NCI-H1048 (cell line): ENCODE measurements at places on chromosomes 16 and 17.

DNA sequence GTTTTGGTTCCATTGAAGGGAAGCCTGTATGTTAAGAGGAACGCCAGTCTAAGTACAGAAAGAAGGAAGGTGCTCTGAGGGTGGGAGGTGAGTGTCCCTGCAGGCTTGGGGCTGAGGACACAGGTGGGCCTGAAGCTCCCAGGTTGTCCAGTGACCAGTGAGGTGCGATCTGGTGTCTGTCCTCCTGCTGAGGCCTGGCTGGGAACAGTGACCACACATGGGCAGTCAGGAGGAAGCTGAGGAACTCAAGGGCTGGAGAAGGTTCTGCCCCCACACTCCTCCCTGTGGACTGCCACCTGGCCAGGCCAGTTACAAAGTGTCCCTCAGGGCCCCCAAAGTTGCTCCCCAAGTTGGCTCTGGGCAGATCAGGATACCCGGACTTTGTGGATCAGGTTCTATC, 102.1 kb downstream of the N4BP1 start:
- DNase-seq: no peak

DNA sequence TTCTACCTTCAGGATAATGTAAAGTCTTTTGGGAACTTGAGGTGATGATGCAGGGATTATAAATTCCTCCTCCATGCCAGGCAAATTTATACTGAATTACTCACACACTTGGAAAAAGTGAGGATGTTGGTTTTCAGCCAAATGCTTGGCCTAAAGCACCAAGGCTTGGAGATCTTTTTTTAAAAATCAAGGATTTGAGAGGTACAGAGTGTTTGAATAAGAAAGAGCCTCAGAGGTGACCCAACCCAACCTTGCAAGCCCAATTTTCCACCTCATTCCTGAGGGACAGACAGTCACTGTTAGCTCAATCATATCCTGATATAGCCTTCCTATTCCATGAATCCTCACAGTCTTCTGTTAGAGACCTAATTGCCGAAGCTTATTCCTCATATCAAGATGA, 14.0 kb downstream of the GRIN2A start:
- DNase-seq: no peak

DNA sequence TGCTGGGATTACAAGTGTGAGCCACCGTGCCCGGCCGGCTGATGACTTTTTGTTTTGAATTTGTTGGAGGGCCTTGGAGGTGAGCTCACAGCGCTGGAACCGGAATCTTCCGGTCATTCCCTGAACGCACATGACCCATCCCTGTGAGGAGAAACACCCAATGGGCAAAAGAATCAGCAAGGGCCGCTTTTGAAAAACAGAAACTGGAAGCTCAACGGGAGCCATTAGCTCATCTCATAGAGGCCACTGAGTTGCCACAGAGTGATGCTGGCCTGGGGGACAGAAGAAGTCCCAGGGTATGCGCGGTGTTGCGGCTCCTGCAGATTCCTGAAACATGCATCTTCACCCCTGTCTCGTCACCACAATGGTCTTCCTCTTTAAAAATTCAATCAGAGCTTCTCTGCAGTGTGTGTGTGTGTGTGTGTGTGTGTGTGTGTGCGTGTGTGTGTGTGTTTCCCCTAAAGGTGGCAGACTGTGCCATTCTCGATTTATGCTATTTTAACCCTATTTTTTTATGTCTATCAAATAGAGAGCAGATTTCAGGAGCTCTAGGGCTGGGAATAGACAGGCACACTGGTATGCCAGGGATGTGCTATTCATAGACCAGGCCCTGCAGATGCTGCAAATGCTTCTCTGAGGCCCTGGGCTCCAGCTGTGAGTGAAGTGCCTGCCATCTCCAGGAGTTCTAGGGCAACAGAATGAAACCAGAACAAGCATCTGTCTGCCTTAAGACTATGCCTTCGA, 68.3 kb downstream of the MARCHF10 start:
- no peak for DNase-seq

GRCh38 chr17:56543280-56543679, 50.2 kb upstream of the NOG start:
- no peak for DNase-seq

GRCh38 chr16:29993903-29994599, 1.4 kb downstream of the HIRIP3 start:
- DNase-seq: no peak

GRCh38 chr17:2758870-2759269, 9.4 kb upstream of the CCDC92B start:
- DNase-seq: no peak

GRCh38 chr16:12157517-12158093, 181.1 kb downstream of the SNX29 start:
- DNase-seq: no peak

DNA sequence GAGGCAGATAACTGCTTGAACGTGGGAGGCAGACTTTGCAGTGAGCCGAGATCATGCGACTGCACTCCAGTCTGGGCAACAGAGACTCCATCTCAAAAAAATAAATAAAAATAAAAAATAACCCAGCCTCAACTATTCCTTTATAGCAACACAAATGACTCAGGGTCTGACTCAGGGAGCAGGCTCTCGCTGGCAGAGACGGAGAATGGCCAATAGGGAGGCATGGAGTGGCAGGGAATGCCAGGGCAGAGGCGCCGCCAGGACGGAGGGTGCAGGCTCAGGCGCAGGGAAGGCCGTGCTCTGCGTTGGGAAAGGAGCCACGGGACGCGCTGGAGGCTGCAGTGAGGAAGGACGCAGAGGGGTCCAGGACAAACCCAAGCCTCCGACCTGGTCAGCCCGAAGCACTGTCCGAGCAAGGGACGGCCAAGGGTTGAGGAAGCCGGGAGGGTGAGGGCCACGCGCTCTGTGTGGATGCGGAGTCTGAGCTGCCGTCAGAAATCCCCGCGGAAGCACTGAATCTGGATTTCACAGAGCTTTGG, 40.3 kb downstream of the PKD1 start:
- no peak for DNase-seq

GRCh38 chr17:8143581-8144400, 8.4 kb downstream of the PER1 start:
- no peak for DNase-seq

- no peak for DNase-seq
These were observed 25.3 kb downstream of the CMIP start for GRCh38 chr16:81469710-81470535.

DNA sequence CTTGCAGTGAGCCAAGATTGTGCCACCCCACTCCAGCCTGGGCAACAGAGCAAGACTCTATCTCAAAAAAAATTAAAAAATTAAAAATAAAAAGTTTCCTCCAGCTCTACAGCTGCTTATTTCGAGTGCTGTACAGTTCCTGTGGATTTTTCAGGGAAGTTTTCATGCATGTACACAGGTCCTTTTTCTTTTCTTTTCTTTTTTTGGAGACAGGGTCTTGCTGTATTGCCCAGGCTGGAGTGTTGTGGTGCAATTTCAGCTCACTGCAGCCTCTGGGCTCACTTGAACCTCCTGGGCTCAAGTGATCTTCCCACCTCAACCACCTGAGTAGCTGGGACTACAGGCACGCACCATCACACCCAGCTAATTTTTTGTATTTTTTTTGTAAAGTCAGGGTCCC, 15.9 kb downstream of the EEF2K start:
- no peak for DNase-seq

DNA sequence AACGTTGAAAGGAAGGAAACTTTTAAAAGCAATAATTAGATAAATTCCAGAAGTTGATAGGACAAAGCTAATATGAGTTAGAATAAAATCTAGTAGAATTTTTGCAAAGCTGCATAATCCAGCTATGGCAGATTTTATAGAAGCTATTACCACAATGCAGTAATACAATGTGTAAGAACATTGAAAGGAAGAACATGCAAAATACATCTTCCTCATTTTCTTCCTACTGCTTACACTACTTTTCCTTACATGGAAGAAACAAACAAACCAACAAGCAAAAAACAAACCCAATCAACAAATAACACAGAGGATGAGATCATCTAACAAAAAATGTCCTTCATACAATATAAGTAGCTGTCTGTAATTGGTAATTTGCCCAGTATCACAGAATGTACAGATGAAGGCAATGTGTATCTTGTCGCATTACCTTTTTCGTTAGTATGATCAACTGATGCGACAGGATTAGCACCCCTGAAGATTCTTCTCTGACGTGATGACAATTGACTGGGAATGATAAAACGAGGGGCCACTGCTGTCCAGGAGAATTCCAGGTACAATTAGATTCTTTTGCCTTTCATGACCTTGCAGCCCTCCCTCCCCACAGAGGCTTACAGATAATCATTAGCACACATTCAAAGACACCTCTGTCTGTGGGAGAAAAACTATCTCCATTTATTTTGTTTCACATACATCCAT, 21.2 kb upstream of the LRRC37A start:
- no peak for DNase-seq

DNA sequence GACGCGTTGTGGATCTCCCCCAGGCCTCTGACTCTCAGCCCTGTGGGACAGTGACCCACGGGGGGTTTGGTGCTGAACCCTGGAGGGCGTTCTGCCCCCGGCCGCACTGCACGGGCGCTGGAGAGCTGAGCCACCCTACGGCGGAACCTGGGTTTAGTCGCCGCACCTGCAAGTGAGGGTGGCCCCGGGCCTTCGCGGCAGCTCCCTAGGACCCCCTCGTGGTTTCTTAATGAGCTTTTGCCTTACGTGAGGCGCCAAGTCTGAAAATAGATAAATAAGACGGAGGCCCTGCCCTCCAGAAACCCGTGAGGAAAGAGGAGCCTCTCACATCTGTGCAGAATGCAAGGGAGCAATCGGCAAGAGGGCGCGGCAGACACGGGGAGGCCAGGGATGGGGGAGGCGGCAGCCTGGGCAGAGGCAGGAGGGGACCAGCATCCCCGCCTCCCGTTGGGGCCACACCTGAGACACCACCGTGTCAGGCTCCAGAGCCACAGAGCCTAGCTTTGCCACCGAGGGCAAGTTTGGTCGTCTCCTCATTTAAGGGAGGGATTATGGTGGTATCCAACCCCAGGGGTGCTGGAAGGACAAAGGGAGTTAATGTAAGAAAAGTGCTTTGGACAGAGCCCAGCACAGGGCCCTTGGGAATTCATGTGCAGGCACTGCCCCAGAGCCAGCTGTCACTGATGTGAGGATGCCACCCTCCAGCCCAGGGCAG, 153.2 kb upstream of the CHMP6 start:
- no peak for DNase-seq

DNA sequence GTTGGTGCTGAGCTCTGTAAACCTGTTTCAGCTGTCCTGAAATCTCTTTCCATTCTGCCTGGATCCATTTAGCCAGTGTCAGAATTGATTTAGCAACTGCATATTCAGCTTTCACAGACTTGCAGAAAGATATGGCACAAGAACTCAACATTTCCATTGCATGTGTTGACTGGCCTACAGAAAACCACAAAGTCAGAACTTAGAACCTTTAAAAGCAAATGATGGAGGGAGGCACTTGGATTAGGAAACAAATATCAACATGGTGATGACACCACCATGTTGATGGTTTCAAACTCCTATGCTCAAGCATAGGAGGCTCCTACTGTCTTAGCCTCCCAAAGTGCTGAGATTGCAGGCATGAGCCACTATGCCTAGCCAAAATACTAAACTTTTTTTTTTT, 52.3 kb upstream of the ARL6IP1 start:
- no peak for DNase-seq

- DNase-seq: no peak
These were observed 750 bp downstream of the ZFHX3 start for GRCh38 chr16:73047221-73047535.

DNA sequence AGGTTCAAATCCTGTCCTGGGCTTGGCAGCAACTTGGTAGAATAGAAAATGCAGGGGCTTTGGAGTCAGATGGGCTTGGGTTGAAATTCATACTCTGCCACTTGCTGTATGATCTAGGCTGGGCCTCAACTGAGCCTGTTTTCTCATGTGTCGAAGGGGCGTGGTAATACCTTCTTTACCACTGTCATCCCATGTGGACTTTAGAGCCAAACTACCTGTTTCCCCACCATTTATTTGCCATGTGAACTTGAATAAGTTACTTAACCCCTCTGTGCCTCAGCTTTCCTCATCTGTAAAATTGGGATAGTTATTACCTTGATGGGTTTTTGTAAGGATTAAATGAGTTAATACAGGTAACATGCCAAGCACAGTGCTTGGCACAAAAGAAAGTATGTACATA, 106.0 kb downstream of the COPRS start:
- DNase-seq: no peak

- no peak for DNase-seq
These were observed 69.9 kb upstream of the CDH5 start for GRCh38 chr16:66296591-66296990.

DNA sequence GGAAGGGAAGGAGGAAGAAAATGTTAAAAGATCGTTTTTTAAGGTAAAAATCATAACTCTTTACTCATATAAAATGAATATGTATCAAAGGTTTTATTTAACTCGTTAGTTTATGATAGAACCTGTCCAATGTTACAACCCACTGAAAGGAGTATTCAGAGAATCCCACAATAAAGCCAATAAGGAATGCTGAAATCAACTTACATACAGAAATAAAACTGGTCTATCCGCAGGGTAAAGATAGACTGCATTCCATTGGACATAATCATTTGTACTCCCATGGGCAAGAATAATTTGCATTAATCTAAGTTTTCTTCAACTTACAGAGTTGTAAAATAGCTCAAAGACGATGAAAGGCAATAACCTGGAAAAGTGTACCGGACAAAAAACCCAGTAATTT, 17.9 kb upstream of the BEAN1 start:
- DNase-seq: no peak

- no peak for DNase-seq
These were observed 477 bp downstream of the NTAN1 start for GRCh38 chr16:15055141-15056053.

DNA sequence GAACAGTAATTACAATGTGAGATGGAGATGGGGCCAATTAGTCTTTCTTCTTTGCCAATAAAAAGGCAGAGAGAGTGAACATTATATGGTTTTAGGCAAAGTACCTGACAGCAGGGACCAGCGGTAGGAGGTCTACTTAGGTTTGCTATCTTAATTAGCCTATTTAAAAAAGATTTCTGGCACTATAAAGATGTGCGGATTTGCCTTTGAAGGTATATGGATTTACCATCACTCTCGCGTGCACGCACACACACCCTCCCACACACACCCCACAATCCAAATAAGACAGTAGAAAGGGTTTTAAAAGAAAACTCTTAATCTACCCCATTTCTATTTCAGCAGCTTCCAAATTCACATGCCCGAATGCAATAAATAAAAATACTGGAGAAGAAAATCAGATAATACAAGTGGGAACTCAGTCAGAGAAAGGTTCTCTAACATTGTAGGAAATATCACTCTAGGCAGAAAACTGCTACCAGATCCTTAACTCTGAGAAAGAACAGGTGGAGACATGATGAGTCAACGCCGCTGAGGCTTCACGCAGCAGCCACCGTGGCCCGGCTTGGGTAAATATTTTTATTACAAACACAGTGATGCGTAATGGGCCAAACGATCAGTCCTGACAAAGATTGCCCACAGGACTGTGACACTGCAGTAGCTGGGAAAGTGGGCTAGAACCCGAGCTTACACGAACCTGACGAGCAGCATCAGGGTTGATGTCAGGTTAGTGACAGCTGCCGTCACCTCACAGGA, 66.6 kb upstream of the AXIN2 start:
- no peak for DNase-seq

DNA sequence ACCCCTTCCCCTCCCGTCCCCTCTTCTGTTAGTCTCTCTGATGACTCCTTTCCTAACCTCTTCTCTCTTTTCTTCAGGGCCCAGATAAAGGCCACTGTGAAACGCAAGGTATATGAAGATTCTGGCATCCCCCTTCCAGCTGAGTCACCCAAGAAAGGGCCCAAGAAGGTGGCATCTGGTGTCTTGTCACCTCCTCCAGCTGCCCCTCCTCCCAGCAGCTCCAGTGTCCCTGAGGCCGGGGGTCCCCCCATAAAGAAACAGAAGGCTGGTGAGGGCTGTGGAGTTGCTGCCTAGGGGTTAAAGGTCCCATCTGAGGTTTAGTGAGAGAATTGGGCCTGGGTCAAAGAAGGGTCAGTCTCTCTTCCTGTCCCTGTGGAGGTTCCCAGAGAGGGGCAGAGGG, 4.0 kb downstream of the RNASEK start:
- DNase-seq: no peak
